ENCODE measurements at places on chromosomes 11 and 22.

DNA sequence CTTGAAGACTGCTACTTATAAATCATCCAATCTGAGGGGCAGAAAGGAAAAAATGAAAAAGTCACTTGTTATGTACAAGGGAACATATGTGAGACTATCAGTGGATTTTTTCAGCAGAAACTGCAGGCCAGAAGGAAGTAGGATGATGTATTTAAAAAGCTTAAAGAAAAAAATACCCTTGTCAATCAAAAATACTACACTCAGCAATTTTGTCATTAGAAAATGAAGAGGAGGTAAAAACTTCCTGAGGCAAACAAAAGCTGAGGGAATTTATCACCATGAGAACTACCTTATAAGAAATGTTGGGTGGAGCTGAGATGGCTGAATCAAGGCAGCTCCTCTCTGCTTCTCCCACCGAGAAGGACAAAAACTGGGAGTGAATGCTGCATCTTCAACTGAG lies 21.1 kb downstream of the MRGPRX2 start:
- no peak for DNase-seq

DNA sequence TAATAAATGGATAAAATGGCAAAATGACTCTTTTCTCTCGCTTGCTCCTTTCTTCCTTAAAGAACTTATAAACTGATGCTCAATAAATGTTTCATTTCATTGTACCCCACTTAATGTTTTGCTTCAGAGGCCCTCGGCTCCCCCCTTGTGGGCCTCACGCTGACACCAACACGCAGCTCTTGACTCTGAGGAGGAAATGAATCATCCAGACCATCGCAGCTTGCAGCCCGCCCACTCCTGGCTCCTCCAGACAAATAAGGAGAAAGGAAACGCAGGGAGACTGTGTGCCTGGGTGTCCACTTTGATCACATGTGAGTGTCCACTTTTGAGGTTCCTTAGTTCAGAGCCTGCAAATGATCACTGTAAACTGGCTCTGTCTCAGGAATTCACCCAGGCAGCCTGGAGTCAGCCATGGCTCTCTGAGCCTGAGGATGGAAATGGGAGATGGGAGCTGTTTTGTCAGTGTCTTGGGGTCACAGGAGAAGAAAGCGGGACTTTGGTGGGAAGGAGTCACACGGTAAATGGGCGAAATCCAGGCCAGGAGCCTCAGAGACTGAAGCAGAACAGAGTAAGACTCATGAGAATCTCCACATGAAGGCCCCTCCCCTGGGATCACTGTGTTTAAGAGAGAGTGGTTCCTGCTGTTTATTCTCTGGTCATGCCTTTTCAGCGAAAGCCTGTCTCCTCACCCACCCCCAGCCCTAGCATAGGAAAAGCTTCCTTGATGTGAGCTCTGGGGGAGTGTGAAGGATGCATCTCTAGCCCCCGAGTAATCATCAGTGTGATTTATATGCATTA lies 96.5 kb downstream of the CWC15 start:
- DNase-seq = peak; percentile 81

- no peak for DNase-seq
Observed at GRCh38 chr22:29298641-29299040, 7.8 kb upstream of the GAS2L1 start.

GRCh38 chr11:64358536-64358906 lies 441 bp upstream of the RPS6KA4 start:
- no peak for DNase-seq

GRCh38 chr11:35675901-35676610 lies 13.5 kb downstream of the TRIM44 start:
- no peak for DNase-seq

GRCh38 chr11:27820249-27820648 lies 120.0 kb upstream of the BDNF start:
- no peak for DNase-seq

- no peak for DNase-seq
Observed at GRCh38 chr11:27028561-27028965, 12.1 kb upstream of the BBOX1 start.

GRCh38 chr22:40238425-40239344 lies 61.0 kb downstream of the TNRC6B start:
- peak; percentile 70 for DNase-seq

DNA sequence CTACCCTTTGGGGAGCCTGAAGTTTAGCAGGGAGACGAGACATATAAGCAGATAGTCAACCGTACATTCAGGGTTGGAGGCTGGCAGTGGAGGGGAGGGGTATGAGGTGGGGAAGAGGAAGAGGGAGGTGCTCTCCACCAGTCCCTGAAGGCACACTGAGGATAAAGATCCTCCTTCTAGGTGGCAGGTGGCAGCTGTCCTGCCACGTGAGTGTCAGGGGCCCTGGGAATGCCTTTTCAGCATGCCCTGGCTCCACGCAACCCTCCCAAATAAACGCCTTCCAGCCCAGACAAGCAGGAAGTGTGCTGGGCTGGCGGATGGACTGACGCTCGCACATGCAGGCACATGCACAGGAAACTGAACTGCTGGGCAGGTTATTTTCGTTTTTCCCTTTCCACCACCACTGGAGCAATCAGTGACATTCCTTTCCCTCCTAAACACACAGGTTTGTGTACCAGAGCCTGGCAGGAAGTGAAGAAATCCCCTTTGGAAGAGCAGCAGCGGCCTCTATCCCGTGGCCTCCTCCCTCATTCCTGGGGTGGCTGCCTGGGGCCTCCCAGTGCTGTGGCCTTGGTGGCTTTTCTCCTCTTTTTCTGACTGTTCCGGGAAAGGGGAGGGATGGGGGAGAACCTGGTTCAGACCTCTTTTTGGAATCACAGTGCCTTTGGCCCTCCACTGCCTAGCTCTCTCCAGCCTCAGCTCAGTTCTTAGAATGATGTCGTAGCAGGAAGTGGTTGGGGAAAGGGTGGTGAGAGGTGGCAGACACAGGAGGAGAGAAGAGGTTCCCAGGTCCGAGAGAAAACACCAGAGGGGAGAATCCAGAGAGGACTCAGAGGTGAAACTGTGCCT lies 157.0 kb upstream of the TIMP3 start:
- peak; percentile 73 for DNase-seq

DNA sequence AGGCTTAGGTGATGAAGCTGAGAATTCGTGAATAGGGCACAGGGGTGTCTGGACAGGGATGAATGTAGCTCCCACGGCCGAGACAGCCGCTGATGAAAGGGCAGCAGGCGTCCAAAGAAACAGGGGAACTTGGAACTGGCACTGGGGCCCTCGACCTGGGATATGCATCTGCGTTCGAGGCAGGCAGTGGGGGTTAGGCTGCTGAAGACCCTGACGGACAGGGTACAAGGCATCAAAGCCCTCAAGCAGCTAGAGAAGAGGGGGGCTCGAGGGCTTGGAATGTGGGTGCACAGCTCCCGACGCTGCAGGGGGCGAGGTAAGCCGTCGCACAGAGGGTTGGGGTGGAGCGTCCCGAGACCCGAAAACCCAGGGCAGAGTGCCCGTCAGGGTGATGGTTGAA lies 6.9 kb upstream of the SYT8 start:
- DNase-seq = no peak

DNA sequence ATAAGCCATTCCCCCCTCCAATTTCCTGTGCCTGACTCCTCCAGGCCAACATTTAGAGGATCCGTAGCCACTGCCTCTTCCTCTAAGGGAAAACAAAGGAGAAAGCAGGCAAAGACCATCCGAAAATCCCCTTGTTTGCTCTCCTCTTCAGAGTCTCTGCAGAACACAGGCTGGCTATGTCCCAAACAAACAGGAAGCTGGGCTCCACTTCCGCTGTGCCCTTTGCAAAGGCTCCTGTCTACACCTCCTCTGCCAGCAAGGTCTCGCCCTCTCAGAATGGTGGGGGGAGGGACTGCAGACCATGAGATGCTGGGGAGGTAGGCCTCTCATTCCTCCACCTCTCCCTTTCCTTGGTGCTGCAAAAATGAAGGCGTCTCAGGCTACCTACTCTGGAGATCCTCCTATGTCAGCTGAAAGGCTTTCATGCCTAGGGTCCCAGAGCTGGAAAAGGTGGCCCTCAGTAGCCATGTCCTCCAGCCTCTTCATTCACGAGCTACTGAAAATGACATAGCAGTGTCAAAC lies 596.2 kb downstream of the BUD13 start:
- DNase-seq = no peak

DNA sequence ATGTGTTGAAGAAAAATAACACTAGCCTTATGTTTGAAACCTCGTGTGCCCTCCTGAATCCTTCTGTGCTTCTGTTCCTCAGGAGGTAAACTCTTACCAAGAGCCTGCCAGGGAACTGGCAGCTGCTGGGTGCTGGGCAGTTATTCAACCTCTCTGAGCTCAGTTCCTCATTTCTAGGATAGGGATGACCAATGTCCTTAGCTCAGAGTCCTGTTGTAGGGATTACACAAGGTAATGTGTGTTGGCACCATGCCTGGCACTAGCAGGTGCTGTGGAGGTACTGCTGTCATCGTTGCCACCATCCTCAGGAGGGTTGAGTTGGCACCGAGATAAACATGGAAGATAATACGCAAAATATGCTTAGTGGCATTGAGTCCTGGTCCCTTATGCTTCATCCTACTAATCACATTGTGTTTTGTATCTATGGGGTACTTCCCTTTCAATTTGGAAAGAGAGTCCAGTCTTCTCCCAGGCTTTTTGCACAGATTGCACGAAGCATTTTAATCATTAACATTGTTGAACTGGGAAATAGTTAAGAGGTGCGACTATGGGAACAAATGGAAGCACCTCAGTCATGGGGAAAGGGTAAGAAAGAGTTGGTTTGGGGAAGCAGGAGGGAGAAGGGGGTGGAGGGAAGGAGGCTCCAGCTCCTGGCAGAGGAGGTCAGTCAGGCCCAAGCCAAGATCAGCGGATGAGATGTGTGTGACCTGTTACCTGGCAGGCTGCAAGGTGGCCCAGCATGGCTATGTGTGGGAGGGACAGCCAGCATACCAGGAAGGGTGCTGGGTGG lies 56.7 kb downstream of the CABIN1 start:
- no peak for DNase-seq

DNA sequence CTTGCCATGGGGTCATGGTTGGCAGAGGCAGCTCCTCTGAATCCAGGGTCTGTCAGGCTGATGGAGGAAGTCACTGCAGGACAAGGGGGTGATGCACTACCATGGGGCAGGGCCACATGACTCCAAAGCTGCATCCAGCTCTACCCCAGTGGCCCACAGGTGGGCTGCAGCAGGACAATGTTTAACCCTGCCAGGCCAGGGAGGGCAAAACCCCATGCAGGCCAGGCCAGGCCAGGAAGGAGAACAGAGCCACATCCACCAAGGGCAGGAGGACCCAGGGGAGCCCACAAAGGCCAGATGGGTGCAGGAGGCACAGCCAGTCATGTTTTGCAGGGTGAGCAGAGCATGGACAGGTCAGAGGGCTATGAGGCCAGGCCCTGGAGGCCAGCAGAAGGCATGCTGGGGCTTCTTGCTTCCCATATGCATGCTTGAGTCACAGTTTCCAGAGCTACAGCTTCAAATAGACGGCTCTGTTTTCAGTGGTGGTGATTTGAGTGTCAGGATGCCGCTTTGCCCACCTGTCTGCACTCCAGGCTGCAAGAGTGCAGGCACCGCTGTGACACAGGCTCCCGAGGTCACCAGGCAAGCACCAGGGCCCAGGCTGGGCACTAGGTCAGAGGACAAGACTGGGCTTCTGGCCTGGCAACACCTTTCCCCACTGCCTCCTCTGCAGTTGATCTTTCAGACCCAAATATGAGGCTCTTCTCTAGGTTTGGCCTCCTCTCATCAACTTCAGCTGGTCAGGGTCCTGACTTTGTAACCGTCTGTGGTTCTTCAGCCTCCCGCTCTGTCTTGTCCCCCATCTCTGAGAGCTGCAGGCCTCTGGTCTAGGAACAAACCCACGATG lies 22.9 kb downstream of the RSPH14 start:
- no peak for DNase-seq

- DNase-seq = peak; percentile 45
Observed at GRCh38 chr11:59728913-59729312, 15.3 kb upstream of the OR10V1 start.

GRCh38 chr11:60513496-60514460 lies 1.4 kb upstream of the MS4A13 start:
- no peak for DNase-seq

DNA sequence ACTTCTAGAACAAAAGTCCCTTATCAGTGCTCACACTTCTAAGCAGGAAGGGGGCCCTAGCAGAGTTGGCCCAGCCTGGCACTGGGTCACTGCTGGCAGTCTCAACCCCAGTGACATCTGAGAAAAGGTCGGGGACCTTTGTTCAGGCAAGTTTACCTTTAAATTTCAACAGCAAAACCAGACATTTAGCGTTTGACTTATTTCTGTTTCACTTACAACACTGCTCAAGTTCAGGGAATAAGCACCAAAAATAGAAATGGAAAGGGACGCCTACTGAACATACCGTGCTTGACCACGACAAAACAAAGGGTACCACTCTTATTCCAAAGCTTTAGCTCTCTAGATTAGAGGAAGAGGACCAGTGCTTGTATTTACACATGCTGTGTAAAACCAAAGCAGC lies 26.2 kb downstream of the PITPNB start:
- DNase-seq = no peak

DNA sequence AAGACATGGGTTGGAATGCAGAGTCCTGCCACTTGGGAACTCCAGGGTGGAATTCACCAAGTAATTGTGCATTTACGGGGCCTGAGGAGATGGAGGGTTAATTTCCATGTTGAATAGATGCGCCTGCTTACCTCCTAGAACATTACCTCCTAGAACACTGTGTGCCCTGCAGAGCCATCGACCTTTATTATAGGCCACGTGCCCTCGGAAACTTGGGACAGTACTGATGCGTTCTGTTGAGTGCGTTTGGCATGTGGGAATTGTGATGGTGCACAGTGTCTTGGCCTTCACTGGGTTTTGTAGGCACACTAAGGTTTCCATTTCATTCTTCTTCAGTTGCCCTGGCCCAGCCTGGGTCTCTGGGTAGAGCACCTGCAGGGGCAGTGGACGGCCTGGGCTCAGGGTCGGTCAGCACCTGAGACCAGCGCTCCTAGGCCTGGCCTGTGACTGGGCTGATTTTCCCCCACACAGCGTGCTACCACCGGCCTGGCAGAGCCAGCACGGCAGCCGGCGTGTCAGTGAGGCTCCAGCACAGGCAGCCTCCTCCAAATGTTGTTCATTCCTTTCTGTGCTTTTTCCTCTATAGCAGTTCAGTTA lies 12.7 kb downstream of the TRMU start:
- DNase-seq = no peak

DNA sequence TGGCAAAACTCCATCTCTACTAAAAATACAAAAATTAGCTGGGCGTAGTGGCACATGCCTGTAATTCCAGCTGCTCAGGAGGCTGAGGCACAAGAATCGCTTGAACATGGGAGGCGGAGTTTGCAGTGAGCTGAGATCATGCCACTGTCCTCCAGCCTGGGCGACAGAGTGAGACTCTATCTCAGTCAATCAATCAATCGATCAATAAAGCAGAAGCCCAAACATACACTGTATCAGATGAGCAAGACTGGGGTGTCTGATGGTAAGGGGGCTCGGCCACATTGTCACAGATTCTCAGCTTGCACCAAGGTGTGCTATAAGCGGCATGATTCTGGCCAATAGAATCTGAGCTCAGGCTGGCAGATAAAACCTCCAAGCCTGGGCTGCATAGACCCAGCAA lies 261.1 kb downstream of the BUD13 start:
- no peak for DNase-seq
